ENCODE measurements at places on chromosomes 7 and 10.

GRCh38 chr7:40490603-40490924 is 355.8 kb downstream of the SUGCT start:
- DNase-seq, result no peak

GRCh38 chr10:119221201-119221600 is 13.8 kb downstream of the GRK5 start:
- no peak for DNase-seq

DNA sequence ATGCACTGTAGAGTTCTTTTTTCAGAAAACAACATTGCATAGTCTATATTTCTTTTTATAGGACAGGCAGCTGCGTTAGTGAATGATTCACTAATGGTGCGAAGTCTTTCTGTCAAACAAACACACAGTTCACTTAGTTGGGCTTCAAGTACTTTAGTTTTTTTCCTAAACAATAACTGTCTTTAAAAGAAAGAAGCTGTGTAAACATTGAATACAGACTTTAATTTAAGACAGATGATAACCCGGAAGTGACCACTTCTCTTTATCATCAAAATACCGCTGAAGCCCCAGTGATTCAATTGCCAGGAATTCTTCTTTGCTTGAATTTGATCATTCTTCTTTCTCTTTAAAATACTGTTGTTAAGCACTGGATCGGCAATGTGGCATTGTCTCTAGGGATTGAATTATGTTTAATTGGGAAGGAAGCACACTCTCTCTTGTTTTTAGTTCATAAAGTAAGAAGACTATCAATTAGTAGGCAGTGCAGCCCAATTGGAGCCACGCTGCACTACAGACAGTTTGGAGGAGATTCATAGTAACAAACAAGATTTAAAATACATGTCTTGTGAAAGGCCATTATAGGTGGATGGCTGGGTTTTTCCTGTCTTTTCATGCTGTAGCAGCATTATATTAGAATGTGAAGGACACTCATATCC is 30.4 kb downstream of the CNTNAP2 start:
- no peak for DNase-seq

DNA sequence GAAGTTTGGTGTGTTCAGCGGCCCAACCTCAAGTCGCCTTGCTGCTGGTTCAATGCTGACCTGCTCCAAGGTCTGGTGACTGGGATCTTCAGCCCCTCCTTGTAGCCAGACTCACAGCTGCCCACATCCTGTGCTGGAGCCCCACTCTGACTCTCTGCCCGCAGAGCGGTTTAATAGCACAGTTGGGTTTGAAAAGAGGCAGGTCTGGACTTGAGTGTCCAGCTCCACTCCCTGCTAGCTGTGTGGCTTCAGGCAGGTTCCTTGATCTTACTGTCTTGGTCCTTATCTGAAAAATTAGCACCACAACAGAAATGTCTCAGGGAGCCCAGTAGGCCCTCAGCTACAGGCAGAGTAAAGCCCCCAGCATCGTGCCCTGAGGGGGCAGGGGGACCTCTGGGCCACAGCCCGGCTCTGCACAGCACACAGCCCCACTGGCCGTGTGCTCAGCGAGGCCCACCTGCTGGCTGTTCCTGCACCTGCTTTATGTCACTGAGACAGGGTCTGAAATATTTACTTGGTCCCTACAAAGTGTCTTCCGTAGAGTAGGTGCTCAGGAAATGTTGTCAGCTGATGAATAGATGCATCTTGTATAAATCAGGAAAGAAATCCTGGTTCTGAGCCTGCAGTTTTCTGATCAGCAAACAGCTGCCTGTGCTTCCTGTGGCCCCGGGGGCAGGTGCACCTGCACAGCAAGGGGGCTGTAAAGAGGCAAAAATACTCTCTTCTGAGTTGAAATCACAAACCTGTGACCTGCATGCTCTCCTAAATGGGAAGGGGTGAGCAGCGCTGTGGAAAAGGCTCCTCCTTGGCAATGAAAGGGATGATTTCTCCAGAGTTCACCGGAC is 155.5 kb downstream of the SVIL start:
- no peak for DNase-seq

DNA sequence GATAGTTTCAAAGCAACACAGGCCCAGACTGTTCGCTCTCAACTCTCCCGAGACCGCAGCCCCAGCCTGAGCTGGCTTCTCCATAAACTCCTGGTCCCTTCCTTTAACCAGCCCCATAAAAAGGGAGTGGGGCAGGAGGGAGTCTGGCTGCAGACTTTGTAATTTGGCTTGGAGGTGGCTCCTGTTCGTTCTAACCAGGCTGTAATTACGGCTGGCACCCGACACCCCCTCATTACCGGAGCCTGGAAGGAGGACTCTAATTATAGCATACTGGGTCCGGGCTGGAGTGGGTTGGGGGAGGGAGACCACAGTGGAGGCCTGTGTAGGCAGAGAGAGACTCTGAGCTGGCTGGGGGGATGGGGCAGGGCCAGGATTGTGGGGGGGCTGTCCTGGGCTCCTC is 49.7 kb downstream of the UNC5B start:
- DNase-seq, result no peak

- DNase-seq, result no peak
These were observed 22.4 kb downstream of the PHTF2 start for GRCh38 chr7:77820967-77821366.

GRCh38 chr7:11539853-11540252 is 292.1 kb downstream of the THSD7A start:
- DNase-seq, result no peak

DNA sequence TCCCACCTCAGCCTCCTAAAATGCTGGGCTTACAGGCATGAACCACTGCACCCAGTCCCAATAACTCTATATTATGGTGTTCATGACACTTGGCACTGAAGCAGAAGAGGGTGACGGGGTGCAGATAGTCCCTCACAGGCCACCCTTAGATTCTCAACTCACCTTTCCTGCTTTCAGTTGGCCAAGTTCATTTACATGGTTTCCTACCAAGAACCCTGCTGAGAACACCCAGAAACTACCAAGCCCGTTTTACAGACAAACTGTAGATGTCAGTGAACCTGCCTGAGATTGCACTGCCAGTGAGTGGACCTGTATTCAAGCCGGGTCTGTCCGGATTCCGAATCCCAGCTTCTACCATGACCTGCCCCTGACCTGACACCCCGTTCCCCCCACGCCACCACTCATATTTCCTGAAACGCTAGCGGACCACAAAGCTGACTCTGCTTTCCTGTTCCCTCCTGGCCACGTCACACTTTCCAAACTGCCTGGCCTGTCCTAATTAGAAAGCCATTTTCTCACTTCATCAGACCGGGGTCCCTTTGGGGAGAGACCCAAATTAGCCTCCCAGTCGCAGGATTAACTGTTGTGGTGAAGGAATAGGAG is 17.3 kb downstream of the GRID2IP start:
- no peak for DNase-seq

DNA sequence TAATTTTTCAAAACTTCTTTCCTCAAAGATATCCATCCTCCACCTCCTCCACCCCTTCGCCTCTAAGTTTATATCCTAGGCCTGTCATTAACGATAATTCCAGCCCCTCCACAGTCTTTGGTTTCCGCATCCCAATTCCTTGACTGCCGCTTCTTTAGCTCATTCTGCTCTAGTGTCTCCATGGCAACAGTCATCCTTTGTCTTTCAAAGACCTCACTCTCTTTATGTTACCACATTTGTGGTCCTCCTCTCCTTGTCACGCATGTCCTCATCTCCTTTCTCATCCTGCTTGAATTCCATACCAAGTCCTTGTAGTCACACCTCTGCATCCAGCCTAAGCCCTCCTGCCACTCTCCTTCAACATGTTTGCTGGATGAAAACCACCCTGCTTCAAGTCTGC is 511.2 kb upstream of the KLF6 start:
- DNase-seq, result no peak

DNA sequence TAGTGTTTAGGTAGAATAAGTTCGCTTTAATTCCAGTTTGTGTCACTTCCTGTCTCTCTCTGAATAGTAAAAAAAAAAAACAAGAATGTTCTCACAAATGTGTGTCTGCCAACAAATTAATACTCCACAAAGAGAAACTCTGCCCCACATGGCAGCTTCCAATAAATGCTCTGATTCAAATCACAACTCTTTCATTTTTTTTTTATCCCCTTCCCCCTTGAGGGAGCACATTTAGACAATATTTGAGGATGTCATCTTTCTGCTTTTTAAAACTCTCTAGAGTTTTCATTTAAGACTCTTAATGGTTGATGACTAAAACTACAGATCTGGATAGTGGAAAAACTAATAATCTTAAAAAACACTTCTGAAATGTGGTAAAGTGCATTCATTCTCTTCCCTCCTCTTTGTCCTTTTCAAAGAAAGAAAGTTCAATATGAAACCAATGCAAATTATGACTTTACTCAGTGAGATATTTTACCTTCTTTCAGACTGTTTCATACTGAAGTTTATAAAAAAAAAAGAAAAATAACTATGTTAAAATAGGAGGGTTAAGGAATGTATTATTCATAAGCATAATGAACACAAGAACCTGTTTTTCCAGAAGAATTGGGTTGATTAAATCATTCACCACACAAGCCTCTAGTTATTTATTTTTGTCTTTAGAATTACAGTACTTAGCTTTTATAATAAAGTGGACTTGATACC is 42.3 kb downstream of the ARID5B start:
- no peak for DNase-seq

GRCh38 chr10:90738885-90739284 is 119.0 kb downstream of the HTR7 start:
- no peak for DNase-seq

DNA sequence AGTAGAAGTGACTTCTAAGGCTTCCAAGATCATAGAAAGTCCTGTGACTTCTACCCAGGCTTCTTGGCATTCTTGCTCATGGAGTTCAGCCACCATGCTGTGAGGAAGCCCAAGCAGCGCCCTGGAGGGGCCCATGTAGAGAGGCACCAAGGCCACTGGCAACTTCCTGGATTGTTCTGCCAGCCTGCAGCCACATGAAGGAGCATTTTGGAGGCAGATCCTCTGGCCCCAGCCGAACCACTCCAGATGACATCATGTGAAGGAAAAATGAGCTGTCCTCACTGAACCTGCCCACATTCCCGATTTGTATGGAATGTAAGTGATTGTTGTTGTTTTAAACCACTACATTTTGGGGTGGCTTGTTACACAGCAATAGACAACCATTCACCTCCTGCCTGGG is 51.5 kb upstream of the MNX1 start:
- no peak for DNase-seq

- no peak for DNase-seq
These were observed 15.8 kb downstream of the BTBD16 start for GRCh38 chr10:122286867-122287266.

DNA sequence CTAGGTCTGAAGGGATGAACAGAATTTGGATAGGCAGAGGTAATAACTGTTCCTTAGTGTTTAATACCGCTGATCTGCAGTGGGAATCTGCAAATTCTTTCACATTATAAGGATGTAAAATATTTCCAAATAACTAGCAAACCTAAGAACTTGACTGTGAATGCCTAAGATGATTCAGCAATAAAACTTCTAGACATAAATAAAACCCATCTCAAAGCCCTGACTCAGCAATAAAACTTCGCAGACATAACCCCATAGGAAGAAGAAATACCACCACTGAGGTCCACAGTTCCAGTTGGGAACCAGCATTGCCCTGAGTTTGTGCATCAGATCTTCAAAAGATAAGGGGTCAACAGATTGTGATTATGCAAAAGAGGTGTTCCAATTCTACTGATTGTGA is 354.2 kb downstream of the GFRA1 start:
- DNase-seq, result no peak

- no peak for DNase-seq
These were observed 347 bp downstream of the LBX1 start for GRCh38 chr10:101228966-101229265.

- DNase-seq, result no peak
These were observed 127.8 kb upstream of the BTBD16 start for GRCh38 chr10:122143238-122143841.

DNA sequence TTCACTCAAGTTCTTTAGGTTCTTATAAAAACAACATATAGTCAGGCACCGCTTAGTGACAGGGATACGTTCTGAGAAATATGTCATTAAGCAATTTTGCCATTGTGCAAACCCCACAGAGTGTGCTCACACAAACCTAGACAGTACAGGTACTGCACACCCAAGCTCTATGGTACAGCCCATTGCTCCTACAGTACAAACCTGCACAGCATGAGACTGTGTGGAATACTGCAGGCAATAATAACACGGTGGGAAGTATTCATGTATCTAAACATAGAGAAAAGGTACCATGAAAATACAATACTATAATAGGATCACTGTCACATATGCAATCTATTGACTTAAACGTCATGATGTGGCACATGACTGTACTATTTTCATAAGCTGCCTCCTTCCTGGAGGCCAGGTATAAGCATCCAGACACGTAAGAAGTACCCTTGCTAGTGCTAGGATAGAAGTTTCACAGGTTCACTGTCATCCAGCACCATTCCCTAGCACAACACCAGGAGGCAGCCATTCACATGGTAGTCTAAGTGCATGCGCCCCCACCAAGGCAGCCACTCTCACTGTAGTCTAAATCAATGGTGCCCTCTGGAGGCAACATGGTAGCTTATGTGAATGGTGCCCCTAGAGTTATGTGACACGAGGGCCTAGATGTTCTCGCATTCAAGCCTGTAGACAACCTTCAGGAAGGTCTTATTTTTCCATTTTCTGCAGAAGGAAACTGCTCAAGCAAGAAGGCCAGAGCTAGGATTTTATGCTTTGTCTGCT is 98.5 kb downstream of the ARHGAP22 start:
- DNase-seq, result no peak

DNA sequence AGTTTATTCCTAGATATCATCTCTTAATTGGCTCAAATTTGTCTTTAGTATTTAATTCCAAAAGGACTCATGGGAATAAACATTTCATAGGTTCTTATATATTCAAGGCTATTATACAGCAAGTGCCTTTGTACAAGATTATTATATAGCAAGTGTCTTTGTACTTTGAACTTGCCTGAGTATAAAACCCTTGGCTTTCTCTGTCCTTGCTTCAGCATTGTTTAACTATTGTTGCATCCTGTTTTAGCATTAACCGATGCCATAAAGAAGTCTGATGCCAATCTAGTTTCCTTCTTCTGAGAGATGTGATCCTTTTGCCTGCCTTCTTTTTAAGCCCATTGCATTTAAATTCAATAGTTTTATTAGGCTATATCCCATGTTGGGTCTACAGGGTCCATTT is 270.0 kb downstream of the NEBL start:
- no peak for DNase-seq

- DNase-seq, result no peak
These were observed 244.6 kb downstream of the SORCS1 start for GRCh38 chr10:106919871-106920282.

GRCh38 chr7:51027106-51027934 is 244.6 kb upstream of the GRB10 start:
- no peak for DNase-seq

- DNase-seq, result no peak
These were observed 57.5 kb upstream of the PTPN12 start for GRCh38 chr7:77479536-77480088.

GRCh38 chr10:48533951-48534720 is 70.7 kb downstream of the ARHGAP22 start:
- no peak for DNase-seq

GRCh38 chr7:97064972-97065587 is 40.4 kb upstream of the DLX5 start:
- DNase-seq, result no peak

GRCh38 chr7:44415047-44415446 is 75.4 kb downstream of the NUDCD3 start:
- DNase-seq, result no peak

All from stimulated activated CD4-positive, alpha-beta T cell treated with anti-CD3 and anti-CD28 coated beads, Interleukin-1b, Interleukin-23, amount 100 ng/mL, for 1 hour (primary cell).